Lung microvascular endothelial cell (primary cell): ENCODE measurements at places on chromosomes 7 and 10.

DNA sequence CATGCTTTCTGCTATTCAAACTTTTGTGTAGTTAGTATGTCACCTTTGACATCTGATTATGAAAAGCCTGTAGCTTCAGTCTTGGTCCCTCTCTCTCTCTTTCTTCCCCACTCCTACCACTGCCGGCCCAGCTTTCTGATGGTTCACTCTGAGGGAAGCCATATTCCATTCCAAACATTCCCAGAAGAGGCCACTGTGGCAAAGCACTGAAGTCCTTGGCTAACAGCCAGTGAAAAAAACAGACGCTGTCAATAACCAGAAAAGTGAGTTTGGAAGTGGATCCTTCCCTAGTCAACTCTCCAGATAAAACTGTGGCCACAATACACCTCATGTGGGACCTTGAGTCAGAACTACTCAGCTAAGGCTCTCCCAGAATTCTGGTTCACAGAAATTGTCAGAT lies 950.7 kb upstream of the PHF14 start:
- DNase-seq, result no peak

GRCh38 chr10:18918532-18918931 lies 130.1 kb upstream of the MALRD1 start:
- DNase-seq, result no peak

DNA sequence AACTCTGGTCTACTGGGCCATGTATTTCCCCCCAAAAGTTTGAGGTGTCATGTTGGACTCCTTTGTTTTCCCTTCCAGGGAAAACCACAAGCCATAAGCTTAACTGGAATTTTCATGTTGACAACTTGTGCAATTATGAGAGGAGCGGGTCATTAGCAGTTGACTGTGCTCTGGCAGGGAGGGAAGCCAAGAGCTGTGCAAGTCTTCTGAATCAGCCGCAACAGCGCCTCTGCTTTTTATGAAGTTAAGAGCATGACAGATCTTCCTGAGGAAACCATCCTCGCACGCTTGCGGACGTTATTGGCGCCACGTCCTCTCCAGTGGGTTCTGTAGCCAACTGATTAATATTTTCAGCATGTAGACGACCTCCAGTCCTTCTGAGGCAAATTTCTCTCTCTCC lies 148.7 kb upstream of the MKI67 start:
- no peak for DNase-seq

DNA sequence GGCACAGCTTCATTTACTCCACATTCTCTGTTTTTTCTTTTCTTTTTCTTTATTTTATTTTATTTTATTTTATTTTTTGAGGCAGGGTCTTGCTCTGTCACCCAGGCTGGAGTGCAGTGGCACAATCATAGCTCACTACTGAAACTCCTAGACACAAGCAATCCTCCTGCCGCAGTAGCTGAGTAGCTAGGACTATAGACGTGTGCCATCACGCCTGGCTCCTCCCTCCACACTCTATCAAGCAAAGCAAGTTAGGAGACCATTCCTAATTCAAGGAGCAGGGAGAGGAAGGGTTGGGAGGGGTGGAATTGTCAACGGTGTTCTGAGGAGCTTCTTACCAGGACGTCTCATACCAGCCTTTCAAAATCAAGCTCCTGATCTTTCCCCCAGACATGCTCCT lies 52.4 kb downstream of the OAT start:
- DNase-seq, result no peak

GRCh38 chr7:154566877-154567276 lies 436.0 kb downstream of the PAXIP1 start:
- DNase-seq, result no peak

DNA sequence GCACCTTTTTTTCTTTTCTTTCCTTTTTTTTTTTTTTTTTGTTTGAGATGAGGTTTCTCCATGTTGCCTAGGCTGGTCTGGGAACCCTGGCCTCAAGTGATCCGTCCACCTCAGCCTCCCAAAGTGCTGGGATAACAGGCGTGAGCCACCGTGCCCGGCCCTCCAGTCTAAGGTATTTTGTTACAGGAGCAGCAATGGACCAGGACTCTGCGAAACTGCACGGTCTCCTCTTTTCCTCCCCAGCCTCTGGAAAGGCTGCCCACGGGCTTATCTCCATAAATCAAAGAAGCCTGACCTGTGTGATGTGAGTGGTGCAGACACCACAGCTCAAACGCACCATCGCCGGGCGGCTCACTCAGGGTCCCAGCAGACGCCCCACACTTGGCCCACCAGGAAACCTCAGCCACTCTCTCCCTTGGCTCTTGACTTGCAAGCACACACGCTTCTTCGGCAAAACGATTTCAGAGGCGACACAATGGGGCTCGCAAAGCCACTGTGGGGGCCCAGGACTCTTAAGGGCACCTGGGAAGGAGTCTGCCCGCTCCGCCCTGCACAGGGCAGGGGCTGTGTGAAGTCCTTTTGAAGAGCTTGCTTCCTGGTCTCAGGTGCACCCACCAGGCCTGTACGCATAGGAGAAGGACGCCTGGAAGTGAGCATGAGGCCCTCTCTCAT lies 20.6 kb downstream of the WDR86 start:
- no peak for DNase-seq

DNA sequence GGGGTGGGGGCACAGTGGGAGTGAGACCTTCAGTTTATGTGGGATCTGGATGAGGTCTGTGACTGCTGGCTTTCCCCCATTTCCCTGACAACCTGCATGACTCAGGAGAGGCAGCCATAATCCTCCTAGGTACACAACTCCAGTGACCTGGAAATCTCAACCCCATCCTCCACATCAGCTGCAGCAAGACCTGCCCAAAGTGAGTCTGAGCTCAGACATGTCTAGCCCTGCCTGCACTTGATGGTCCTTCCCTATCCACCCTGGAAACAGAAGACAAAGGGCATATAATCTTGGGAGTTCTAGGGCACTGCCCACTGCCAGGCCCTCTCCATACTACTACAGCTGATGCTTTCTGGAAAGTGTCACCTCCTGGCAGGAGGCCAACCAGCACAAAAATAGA lies 75.6 kb downstream of the GRM8 start:
- DNase-seq, result no peak

GRCh38 chr7:83704564-83704963 lies 55.6 kb upstream of the SEMA3E start:
- no peak for DNase-seq

DNA sequence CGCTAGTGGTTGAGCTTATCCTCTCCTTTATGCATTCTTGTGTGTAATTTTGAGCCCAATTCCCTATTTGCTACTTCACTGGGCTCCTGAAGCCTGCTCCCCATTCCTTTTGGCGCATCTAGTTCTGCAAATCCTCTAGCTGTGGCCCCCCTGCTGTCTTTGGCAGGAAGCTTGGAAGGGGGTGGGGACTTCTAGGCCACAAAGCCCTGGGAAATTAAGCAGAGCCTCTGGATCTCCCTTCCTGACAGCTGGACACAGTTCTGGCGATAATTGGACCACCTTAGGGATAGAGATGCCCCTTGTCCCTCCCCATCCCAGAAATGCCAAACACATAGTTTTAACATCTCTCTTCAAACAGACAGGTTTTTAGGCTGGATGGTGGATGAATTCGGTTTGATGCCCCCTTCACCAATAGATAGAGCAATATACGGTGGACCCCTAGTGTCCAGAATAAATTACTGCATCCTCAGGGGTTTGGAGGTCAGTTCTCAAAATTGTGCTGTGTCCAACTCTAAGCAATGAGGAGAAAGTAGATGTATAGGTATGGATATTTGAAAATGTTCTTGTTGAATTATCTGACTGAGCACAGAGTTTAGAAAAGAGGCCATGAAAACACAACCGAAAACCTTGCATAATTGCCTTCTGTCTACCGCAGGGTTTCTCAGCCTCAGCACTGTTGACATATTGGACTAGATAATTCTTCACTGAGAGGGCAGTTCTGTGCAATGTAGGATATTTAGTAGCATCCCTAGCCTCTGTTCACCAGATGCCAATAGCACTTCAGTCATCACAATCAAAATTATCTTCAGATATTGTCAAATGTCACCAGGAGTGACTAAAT lies 75.5 kb downstream of the PAPSS2 start:
- peak; percentile 58 for DNase-seq

- DNase-seq, result peak; percentile 64
Measured at GRCh38 chr7:80392229-80393169, 119.4 kb downstream of the GNAT3 start.

DNA sequence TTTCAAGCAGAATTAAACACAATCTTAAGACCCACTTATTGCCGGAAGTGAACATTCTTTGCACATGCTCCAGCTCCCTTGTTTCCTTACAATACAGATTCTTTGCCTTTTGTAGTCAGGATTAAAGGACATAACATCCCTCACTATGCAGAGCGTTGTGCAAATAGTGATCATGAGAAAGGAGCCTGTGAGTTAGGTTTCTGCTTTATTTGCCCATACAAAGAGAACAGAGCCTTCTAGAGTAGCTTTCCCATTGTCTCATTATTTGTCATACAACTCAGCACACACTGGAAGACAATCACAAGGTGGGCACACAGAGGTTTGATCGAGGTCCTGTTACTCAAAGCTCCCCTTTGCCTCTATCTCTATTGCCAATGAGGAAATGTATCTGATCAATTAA lies 48.2 kb upstream of the WDR11 start:
- DNase-seq, result no peak

- no peak for DNase-seq
Measured at GRCh38 chr7:116101704-116102103, 71.1 kb upstream of the TFEC start.

DNA sequence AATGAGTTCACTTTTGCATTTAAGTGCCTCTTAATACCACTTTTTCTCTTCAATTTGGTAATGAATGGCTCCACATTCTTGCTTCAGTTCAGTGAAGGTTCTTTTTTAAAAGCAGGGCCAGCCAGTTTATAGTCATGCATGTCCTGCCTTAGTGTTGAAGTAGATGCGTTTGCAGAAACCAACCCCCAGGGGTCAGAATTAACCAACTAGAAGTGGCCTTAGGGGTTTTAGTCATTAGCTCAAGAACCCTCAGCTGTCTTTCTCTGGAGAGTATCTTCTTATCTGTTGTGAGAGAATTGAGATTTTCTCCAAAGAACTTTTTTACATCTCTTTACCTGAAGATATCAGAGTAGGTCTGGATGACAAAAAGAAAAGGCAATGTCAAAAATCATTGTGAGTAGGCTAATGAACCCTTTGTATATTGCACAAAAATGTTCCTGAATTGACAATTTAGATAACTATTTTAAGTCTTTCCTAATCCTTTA lies 82.2 kb downstream of the PIK3CG start:
- DNase-seq, result peak; percentile 87

DNA sequence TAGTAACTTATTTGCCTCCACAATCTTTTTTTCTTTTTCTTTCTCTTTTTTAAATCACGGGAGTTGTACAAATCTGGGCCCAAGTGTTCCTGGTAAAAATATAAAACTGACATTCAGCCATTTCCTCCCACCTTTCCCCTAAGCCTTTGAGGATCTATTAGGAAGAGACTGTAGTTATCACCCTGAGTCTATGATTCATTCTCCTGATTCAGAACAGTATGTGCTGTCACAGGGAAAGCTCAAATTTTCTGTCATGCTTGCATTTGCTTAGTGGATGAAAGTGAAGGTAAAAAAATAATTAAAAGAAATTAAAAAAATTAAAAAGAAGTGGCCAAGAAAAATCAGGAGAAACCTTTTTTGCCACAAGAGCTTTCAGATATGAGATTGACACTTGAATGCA lies 71.7 kb downstream of the KIF20B start:
- DNase-seq, result no peak

DNA sequence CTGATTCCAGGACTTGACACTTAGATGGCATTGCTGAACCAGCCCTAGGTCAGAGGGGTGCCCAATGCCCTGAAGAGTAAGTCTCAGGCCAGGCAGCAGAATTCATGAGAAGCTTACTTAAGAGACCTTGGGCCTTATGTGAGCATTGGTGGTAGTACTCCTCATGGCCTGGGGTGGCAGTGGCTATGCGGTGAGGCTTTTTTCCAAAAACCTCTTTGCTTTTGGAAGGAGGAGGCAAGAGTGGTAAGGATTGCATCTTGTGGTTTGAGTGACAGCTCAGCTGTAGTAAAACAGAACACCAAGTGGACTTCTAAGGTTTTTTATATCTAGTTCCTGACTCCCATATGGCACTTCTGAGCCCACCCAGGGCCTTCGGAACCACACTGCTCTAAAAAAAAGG lies 459.0 kb upstream of the STEAP1 start:
- DNase-seq, result no peak

- DNase-seq, result peak; percentile 84
Measured at GRCh38 chr10:71766717-71767419, 6.5 kb downstream of the VSIR start.

- no peak for DNase-seq
Measured at GRCh38 chr10:129761197-129761972, 202.7 kb downstream of the EBF3 start.

DNA sequence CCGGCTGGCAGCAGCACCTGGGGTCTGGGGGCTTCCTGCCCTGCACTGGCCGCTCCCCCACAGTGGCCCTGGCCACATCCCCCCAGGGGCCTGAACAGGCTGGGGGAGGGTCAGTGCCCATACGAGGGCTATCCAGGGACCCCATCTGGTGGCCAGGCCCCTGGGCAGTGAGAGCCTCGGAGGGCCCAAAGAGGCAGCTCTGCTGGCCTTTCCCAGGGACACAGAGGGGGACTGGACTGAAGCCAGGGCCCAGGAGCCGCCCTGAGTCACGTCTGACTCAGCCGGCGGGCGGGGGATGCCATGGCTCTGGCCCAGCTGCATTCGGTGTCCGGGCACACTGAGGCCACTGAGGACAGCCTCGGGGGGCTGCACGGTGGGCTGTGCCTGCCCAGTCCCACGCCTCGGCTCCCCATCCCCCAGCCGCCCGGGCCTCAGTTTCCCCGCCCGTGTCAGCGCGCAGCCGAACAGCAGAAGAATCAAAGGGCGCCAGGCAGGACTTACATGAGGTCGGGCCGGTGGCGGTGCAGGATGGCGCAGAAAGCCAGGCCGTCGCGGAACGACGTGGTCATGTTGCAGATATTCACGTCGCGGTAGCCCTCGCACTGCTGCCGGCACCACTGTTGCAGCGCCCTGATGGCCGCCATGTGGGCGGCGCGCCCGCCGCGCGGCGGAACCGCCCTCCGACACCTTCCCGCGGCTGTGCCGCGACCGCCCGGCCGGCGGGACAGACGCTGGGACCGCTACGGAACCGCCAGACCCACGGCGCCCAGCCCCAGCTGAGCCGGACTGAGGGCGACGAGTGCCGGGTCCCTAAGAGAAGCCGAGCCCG lies at the start of gene MICALL2:
Gene MICALL2, minus strand, starts transcription at position 788 of the 829 bp plus-strand sequence. Its CDS starts 144 bp downstream, at position 644.
- DNase-seq, result peak; percentile 88

GRCh38 chr7:107147464-107148393 lies 21.1 kb upstream of the HBP1 start:
- DNase-seq, result peak; percentile 67

- DNase-seq, result no peak
Measured at GRCh38 chr7:70598976-70599375, 533.0 kb upstream of the GALNT17 start.

DNA sequence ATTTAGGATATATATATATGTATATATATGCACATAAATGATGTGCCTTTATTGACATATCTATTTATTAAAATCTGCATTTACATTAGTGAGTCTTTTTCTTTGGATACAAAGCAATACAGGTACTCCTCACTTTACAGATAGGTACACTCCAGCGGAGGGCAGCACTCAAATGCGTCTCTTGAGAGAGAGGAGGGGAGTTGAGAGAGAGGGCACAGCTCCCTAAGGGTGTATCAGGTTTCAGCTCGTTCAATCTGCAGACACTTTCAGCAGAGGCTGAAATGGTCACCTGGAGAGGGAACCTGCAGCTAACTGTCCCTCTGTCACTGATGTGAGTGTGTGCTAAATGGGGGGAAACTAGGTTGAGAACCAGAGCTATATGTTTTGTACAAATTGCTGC lies 21.5 kb downstream of the C10orf53 start:
- no peak for DNase-seq
